ENCODE measurements at places on chromosomes 4 and X.

DNA sequence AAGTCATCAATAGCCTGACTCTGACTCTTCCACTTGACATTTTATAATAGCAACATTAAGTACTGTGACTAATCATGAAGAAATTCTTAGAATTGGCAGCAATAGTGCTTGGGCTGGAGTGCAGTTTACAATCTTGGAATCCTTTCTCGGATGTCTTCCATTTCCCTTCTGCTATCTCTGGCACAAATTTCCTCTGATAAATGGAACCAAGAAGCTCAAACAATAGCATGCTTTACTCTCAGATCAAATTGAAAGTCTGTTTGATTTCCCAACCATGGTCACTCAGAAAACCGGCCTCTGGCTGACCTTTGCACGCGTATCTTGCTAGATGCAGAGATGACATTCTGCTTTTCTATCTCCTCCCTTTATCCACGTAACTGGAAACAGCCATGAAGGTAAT lies 99.0 kb upstream of the SPANXC start:
- peak; percentile 27 for DNase-seq

GRCh38 chrX:49876750-49877149 lies 2.5 kb upstream of the USP27X start:
- DNase-seq = no peak

- DNase-seq = no peak
Observed at GRCh38 chr4:187576751-187577150, 418.8 kb upstream of the ZFP42 start.

DNA sequence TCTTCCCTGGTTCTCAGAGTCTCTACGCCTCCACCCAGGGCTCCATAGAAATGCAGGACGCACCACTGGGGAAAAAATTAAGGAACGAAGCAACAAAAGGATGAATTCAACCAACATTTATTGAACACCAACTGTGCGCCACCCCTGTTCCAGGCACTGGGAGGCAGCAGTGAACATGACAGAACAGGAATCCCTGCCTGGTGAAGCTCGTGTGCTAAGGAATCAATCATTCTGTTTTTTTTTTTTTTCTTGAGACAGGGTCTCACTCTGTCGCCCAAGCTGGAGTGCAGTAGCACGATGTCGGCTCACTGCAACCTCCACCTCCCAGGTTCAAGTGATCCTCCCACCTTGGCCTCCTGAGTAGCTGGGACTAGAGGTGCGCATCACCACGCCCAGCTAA lies 1.9 kb upstream of the FTSJ1 start:
- no peak for DNase-seq

- DNase-seq = no peak
Observed at GRCh38 chr4:168433571-168433970, 46.7 kb downstream of the DDX60L start.

DNA sequence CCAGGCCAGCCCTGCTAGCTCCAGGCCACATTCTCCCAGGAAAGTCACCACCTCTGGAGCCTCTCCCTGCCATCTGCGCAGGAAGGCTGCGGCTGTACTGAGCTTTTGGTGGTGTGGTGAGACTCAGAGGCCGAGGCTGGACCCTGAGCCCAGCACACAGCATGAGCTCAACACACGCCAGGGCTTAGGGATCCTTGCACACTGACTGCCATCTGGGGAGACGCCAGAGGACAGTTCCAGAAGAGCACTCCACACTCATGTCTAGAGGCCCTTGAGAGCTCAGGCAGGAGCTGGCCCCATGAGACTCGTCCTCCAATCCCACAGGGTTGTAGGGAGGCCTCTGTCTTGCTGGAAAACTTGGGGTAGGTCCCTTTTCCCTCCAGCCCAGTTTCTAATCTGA lies 40.6 kb downstream of the ABLIM2 start:
- DNase-seq = no peak

DNA sequence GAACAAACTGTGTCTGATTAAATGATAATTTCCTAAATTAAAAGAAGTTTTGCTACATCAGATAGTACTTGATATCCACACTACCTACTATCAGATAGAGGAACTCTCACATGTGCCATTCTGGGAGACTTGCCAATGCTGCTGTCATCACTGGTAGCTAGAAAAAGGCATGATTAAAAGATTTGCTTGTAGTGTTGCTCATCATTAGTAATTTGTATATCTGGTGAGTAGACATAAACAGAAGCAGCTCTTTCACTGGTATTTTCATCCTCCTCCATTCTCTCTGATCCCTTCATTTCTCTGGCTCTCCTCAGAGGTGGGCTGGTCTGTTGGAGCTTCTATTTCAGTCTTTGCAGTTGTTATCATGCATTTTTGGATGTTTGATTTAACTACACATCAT lies 56.0 kb downstream of the SPRY1 start:
- DNase-seq = peak; percentile 86

DNA sequence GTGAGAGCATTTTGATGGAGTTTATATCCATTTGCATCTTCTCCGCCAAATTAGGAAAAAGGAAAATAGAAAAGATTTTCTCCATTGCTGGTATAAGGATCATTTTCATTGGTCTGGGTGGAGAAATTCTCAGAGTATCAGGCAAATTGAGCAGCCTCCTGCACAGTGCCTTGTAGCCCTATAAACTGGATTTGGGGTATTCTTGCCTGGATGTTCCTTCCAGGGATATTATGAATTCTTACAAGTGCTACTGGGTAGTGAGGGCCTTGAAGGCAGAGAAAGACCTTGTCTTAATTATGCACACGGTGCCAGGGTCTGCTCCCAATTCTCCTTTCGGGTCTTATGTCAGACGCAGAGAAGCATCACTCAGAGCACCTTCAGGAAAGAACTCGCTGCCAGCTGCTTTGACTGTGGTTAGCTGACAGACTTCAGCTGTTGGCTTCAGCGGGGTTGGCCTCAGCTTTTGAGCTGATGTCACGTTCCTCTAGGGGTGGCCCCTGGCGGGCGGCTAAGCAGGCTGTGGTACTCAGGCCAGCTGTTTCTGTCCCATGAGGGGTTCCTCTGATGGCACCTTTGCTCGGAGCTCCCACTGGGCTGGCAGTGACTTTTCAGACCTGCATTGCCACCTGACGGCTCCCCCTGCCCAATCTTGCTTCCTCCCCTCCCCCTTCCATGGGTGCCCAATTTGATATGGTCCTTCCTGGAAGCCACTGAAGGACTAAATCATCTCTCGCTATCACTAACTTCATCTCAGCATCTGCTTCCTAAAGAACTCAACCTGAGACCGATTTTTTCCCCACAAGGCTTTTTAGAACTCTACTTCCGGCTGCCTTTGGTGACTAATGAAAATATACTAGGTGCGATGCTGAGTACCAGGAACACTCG lies 519.5 kb downstream of the BCOR start:
- no peak for DNase-seq

DNA sequence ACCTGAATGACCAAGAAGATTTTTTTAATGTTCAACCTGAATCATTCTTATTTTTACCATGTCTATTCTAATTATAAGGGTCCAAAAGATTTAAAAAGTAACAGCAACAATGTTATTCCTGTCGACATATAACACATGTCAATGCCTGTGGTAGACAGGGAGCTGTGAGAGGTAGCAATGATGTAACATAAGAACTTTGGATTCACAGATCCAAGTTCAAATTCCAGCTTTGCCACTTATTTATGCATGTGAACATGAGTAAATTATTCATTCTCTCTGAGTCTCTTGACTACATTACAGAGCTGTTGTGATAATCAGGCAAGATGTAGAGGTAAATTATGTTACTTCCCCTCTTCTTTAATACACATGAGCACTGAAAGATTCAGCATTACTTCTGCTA lies 54.5 kb downstream of the KLHL8 start:
- no peak for DNase-seq

DNA sequence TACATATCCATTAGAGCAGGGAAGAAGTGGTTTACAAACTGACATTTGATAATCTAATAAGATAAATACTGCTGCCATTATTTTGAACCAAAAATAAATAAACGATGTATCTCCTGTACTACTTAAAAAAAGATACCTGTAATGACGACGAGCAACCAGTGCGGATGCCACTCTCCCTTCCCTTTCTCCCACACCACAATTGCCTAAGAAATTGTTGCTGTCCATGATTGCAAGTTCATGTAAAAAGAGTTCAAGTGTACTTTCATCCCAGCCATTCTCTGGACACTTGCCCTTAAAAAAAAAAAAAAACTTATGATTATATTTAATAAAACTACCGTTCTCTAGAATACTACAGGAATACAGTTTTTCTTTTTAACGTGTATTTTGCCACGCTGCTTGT lies 1.4 kb downstream of the SEPSECS start:
- no peak for DNase-seq

DNA sequence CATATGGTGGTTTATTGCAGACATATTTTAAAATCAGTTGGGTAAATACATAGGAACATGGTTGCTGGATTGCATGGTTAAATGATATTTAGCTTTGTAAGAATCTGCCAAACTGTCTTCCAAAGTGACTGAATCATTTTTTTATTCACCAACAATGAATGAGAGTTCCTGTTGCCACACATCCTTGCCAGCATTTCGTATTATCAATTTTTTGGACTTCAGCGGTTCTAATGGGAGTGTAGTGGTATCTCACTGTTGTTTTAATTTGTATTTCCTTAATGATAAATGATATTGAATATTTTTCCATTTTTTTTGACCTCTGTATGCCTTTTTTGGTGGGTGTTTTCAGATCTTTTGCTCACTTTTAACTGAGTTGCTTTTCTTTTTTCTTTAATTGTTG lies 1.4 kb upstream of the MTHFD2L start:
- no peak for DNase-seq

- DNase-seq = peak; percentile 49
Observed at GRCh38 chr4:120156120-120156718, 89.6 kb upstream of the MAD2L1 start.

GRCh38 chr4:128427832-128428366 lies 140.3 kb upstream of the PGRMC2 start:
- DNase-seq = peak; percentile 50

DNA sequence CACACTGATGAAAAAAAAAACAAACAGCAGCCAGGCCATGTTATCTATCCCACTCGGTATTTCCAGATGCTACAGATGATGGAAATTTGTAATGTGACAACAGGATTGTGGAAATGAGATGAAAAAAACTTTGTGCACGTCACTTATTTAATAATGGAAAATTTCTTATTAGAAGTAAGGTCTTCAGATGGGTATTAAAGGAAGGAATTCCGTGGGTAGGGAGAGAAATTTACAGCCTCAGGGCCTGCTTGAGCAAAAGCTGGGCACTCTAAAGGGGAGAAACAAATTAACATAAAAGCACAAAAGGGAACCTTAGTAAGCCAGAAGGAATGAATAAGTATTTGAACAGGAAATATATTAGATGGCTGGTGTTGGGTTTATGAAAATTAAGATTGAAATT lies 4.2 kb upstream of the PKD2 start:
- DNase-seq = no peak

- DNase-seq = no peak
Observed at GRCh38 chr4:82713856-82714255, 84.7 kb downstream of the SCD5 start.

DNA sequence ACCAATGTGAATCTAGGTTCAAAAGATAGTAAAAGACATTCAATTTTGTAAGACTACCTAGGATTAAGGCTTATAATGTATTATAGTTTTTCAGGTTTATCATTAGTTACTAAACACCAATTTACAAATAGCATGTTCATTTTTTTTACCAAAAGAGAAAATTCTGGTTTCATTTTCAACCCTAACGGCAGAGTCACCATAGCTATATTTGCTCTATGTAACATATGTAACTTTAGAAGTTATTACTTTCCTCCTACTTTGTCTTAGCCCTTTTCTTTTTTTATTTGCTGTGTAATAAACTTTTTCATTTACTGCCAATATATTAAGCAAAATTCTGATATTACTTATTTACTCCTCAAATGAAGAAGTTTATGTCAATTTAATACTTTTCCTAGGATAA lies 639.6 kb downstream of the ARAP2 start:
- no peak for DNase-seq

DNA sequence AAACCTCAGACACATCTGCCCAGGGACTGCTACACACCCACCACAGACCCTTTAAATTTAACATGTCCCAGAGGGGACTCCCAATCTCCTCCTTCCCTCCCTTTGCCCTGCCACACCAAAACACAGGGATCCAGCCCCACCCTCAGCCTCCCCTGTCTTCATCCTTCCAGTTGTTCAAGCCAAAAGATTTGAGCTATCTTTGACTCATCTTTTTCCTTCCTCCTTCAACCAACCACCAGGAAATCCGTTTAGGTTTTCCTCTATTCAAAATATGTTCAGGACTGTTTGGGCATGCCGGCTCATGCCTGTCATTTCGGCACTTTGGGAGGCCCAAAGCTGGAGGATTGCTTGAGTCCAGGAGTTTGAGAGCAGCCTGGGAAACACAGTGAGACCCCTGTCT lies 6.9 kb upstream of the STK32B start:
- DNase-seq = no peak

- no peak for DNase-seq
Observed at GRCh38 chrX:23779025-23779424, 3.9 kb upstream of the SAT1 start.

GRCh38 chr4:133800966-133801365 lies 400.6 kb downstream of the PABPC4L start:
- no peak for DNase-seq

DNA sequence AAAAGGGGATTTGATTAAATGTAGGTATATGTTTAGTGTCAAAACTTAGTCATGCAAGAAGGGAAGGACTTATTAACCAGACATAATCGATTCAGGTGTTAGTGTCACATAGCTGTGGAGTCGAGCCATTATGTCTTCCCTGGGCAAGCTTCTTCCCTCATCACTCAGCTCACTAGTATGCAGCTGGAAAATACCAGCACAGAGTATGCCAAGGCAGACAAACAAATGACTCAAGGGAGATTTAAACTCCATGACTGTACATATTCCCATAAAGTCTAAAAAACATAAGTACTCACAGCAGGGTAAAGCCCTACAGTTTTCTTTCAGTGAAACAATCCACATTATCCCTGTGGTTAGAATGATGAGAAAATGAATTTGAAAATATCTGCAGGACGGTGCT lies 304.5 kb downstream of the CBLL2 start:
- DNase-seq = peak; percentile 33

DNA sequence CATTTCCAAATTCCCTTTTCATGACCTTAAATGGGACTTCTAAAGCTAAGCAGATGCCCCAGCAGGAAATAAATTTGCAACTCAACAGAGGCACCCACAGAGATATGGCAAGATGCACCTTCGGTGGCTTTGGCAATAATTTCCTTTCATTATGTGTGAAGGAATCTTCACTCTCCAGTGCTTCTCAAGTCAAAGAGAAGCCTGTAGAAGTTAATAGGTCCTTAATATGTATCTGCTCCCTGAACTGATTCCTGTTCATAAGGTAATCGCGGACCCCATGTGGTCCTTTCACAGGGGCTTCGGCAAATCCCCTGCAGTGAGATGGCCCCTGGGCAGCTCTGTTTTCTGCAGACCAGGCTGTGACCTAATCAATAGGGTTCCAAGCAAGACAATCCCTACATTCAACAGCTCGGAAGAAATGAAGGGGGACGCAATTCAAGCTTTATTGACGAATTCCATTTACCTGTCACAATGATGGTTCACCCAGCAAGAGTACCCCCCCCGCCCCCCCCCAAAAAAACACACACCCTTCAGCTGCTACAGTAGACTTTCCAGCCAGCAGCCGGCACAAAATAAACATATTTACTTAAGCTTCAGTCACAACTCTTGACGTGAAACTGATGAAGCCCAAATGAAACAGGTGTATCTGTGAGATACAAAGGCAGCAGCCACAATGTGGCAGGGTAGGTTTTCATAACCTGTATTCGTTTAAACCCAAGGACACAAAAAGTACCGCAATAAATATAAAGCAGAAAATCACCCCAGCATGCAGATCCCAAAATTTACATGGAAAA lies 35.3 kb downstream of the FAT1 start:
- no peak for DNase-seq

GRCh38 chr4:14615671-14616070 lies 386.6 kb upstream of the CPEB2 start:
- no peak for DNase-seq
